ENCODE measurements at places on chromosomes 6 and 20.
A peak's percentile ranks its signal among the peaks of the same experiment; 100 is the strongest.

DNA sequence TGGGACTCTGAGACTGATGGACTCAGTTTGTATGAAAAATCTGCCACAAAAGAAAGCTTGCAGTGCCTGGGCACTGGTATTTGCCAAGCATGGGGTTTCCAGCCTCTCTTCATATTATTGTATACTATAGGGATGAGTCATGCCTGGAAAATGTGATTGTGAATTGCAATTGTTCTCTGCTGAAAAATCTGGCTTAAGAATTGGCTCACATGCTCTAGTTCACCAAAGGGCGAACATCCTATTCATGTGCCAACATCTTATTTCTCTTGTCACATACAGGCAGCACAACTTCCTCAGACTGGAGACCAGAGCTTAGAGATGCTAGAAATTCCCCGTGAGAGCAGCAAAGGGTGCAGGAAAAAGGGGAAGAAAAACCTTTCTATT lies 103.6 kb upstream of the KCNK16 start:
- DNase-seq: peak; percentile 14

DNA sequence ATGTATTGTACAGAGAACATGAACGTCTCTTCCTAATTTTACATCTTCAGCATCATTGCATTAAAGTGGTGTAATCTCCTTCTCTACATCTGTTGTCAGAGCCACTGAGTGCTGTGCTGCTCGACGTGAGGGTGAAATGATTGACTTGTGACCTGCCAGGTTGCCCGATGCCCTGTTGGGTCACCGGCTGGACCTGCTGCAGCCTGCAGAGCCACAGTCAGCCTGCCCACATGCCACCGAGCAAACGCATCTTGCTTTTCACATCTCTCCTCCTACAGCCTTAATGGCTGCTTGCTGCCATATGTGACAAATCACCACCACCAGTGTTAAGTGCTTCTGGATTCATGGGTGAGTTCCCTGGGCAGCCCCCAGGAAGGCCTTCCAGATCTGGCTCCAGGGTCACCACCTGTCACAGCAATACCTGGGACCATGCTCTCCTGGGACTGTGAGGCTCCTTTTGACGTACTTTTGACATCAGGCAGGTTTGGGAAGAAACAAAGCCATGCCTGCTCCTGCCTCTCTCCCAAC lies 80.3 kb downstream of the ASXL1 start:
- no peak for DNase-seq

DNA sequence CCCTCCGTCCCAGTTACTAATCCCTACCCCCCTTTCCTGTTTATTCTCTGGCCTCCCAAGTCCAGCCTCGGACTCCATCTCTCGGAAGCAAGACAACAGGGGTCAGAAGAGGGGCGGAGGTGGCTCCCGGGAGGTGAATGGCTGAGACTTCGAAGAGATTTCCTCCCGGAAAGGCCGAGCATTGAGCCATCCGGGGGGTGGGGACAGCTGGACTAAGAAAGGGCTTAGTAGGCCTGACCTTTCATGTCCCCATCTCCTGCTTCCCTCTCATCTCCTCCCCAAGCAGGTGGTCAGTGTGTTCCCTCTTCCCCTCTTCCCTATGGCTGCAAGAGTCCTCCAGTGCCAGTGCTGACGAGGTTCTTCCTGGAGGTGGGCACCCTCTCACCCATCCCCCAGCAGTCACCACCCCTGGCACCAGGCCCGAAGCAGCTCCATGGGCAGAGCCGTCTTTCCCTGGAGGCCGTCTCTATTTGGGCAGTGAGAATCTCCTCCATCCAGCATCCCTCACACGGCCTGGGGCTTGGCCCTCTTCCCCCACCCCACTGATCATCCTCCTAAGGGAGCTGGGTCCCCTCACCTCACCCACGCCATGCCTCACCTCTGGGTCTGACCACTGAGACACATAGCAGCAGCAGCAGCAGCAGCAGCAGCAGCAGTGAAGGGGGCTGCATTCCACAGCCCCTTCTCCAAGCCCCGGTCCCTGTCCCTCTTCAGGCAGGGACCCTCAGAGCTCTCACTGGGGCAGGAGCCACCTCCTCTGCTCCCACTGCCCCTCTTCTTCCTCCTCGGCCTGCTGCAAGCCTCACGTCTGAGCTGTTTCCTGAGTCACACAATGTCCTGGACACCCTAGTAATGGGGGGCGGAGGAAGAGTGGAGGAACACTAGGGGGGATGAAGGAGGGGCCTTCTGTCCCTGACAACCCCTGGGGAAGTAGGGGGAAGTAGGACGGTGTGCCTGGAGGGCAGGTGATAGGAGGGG lies at the start of gene NOTCH4:
NOTCH4 (minus strand) TSS at position 810 of the 978 bp plus-strand sequence; CDS start at position 671, 139 bp downstream.
- DNase-seq: no peak

DNA sequence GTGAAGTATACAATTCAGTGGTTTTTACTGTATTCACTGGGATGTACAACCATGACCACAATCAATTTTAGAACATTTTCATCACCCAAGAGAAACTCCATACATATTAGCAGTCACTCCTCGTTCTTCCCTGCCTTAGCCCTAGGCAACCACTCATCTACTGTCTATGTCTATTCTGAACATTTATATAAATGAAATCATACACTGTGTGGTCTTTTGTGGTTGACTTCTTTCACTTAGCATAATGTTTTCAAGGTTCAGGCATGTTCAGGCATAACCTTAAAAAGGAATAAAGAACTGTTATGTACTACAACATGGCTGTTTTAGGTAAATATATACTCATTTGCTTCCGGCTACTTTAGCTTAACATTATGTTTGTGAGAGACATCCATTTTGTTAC lies 37.3 kb downstream of the BLTP3A start:
- no peak for DNase-seq

DNA sequence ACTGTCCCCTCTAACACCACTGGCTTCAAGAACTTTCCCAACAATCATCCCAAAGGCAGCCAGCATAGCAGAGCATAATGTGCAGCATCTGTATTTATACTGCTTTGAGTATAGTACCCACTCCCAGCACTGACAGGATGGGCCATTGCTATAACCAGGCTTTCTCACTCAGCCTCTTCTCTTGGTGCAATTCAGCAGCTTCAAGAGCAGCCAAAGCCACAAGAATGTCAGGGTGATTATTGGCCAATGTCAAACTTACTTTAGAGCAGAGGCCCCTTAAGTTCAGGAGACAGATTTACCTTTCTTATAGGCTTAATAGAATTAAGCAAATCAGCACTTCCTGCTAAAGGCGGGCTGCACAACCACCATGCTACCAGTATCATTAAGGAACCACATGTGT lies 232.4 kb upstream of the RSPO3 start:
- DNase-seq: no peak

- DNase-seq: no peak
Observed at GRCh38 chr20:19008497-19008896, 194.9 kb downstream of the SCP2D1 start.

GRCh38 chr6:167543602-167544497 lies 219.0 kb downstream of the TTLL2 start:
- no peak for DNase-seq

DNA sequence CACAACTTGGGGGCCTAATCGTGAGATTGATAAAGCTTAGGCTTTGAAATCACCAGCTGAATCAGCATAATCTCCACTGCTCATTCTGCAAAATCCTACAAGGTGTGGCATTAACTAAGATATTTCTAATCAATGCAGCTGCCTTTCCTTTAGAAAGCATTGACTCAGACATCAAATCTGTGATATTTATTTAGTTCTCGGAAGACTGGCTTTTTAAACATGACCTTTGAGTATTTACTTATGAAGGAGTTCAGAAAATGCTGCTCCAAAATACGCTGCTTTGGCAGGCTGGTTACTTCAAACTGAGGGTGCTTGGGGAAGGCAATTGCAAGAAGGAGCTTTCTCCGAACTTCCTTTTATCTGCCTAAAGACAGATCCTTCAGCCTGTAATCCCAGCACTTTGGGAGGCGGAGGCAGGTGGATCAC lies 23.7 kb upstream of the FUCA2 start:
- DNase-seq: no peak

DNA sequence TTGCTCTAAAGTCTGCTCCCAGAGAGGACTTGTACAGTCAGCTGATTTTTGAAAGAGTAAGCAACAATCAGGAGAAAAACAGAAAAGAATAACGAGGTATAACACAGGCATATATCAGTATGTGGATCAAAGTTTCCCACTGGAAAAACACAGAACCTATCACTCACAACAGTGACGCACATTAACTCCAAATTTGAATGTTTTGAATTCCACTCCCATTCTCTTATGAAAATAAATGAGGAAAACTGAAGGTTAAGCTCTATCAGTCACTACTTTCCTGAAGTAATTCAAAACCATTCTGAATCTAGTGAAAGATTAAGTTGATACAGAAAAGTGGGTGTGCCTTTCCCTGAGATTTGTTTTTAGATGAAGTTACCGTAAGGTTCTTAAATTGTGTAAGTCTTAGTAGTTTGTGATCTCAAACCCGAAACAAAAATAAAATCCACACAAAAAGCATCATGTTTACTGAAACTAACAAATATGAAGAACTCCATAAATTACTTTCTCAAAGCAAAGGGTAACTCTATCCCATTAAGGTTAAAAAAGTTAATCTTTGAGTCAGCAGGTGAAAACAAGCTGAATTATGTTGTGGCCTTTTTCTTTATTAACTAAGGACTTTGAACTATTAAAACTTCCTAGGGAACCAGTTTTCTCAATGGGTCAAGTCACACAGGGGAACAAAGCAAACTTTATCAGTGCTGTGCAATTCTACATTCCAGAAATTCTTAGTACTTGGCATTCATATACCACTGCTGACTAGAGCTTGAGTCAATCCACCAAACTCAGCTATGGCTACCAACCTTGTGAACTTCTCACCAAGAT lies 115.7 kb downstream of the OGFRL1 start:
- DNase-seq: no peak

DNA sequence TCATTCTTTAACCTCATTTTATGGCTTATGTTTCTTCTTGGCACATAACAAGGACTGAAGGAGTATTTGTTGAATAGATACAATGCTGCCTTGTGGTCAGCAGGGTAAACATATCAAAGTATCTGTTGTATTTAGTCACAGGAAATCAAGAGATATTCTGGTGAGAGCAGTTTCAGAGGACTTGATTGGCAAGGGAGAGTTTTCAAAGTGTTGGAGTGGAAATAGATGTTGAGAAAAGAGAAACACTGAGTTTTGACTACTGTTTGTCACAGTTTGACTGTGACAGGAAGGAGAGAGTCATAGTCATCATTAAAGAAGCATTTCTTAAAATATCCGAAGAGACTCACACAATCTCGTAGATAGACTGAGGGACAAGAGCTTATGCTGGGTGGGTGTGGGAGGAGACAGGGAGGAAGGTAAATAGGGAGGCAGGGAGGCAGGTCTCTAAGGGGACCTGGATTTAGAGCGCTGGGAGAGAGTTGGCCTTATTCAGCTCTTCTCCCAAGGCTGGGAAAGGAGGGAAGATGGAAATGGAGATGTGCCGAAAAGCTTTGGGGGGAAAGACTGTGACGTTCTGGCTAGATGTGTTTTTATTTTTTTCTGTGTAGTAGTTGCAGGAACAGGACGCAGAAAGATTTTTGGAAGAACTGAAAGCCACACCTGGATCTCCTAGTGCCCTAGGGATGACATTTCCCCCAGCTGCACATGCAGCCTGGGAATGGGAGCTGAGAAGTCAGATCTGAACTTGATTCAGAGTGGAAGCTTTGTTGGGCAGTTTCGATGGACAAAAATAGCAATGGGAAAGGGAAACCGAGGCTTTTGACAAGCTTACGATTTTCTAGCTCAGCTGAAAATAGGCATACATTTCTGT lies 65.0 kb upstream of the IFNGR1 start:
- peak; percentile 33 for DNase-seq

GRCh38 chr6:170100046-170100445 lies 190.8 kb downstream of the DLL1 start:
- no peak for DNase-seq

DNA sequence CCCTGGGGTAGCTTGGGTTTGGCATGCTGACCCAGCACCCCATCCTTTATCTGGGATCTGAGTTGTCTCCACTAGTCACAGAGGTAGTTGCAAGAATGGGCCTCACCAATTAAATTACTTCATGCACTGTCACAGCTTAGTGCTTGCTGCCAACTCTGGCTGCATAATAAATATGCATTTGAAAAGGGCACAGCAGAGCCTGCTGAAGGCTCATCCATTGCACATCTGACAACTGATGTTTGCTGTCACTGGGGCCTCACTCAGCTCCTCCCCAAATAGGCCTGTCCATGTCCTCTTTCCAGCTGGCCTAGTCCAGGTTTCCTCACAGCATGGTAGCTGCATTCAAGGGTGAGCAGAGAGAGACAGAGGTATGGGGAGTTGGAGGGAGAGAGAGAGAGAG lies 13.3 kb upstream of the NXT1 start:
- DNase-seq: no peak

DNA sequence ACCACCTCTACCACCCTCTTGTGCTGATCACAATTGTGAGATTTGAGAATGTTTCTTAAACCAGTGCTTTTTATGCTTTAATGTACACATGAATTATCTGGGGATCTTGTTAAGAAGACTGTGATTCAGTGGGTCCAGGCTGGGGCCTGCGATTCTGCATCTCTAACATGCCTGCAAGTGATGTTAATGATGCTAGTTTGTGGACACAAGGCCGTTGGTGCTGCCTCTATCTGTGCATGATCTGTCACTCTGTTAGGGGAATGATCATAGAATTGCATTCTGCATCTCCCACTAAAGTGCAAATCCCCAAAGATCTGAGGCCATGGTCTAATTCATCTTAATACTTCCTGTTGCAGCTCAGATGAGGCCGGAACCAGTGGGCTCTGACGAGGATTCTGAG lies 746.5 kb downstream of the PTPRT start:
- DNase-seq: no peak

GRCh38 chr6:31477521-31477920 lies 20.4 kb upstream of the MICB start:
- DNase-seq: no peak

DNA sequence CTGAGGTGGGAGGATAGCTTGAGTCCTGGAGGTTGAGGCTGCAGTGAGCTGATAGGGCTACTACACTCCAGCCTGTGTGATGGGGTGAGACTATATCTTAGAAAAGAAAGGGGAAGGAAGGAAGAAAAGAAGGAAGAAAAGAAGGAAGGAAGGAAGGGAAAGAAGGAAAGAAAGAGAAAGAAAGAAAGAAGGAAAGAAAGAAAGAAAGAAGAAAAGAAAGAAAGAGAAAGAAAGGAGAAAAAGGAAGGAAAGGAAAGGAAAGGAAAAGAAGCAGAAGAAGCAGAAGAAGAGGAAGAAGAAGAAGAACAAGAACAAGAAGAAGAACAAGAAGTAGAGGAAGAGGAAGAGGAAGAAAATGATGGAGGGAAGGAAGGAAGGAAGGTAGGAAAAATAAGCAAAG lies 1130.2 kb upstream of the MAP3K7 start:
- DNase-seq: no peak

- DNase-seq: no peak
Observed at GRCh38 chr6:162388383-162388777, 339.2 kb downstream of the PRKN start.

GRCh38 chr6:140544431-140544830 lies 1170.0 kb upstream of the CITED2 start:
- no peak for DNase-seq

Data from suppressor macrophage (primary cell).